ENCODE measurements at places on chromosomes 12 and 14.

GRCh38 chr12:27309995-27310315, 22.7 kb upstream of the BMAL2 start:
- no peak for DNase-seq

- DNase-seq = no peak
These were observed 12.9 kb upstream of the CORO1C start for GRCh38 chr12:108744021-108744897.

DNA sequence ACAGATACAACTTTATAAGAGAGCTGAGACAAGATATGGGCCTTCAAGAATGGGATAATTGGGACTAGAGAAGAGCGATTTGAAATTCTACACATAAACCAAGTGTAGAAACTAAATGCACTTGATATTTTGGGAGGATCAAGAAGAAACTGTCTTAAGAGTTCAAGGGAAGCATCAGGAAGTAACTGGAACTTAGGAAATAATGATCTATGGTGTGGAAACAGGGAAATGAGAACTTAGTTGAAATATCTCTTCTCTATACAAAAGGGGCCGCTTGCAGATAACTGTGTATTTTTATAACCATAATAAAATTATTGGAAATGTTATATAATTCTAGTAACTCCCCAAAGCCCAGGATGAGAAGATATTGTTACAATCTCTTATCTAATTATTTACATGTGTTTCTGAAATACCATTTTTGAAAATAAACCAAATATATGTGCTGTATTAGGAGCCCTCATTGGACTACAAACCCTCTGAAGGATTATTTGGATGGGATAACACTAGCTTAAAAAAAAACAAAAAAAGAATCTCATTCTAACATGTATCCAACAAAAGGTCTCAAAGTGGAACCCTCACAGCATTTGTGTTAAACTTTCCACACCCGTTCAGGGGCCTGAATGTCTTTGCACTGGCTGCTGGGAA, 84.7 kb upstream of the FLRT2 start:
- no peak for DNase-seq

DNA sequence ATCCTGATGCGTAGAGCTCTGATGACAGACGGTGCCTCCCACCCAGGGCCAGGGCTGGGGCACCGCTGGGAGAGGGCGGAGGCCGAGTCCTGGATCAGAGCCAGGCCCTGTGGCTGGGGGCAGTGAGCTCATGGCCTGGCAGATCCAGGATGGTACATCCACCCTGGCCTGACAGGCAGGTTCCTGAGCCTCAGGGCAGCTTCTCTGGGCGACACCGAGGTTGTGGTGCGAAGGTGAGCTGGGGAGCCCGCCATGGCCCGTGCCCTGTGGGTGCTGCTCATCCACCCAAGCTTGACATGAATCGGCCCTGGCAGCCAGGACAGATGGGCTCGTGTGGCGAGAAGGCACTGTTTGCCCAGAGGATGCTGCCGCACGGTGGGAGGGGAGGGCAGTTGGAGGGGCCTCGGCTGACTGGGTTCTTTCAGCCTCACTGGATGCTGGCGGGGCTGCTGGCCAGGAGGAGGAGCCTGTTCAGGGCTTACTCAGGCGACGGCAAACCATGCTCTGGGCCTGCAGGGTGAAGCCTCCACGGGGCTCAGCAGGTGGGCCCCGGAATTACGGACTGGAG, 16.6 kb downstream of the LRTM2 start:
- no peak for DNase-seq

GRCh38 chr12:38669530-38669929, 235.9 kb downstream of the CPNE8 start:
- DNase-seq = peak; percentile 79
